Stimulated activated CD4-positive, alpha-beta T cell treated with anti-CD3 and anti-CD28 coated beads, Interleukin-12 subunit alpha, Interleukin-12 subunit beta, amount 100 ng/mL, for 48 hours (primary cell): ENCODE measurements at places on chromosomes 16 and 17.

GRCh38 chr17:36750316-36750885, 149.0 kb downstream of the MRM1 start:
- DNase-seq = no peak

DNA sequence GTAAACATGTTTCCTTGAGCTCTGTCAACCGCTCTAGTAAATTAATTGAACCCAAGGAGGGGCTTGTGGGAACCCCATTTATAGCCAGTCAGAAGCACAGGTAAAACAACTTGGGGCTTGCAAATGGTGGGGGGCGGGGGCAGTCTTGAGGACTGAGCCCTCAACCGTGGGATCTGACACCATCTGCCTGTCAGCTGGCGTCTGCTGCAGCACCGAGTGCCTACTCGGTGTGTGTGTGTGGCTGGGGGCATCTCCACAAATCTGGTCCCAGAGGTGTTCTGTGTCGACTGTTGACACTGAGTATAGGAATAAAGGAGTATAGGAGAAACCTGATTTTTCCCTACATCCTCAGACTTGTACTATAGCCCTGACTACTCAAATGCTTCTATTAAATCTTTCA, 20.6 kb downstream of the CREBBP start:
- DNase-seq = no peak

- no peak for DNase-seq
Observed at GRCh38 chr17:27379888-27380533, 76.2 kb upstream of the KSR1 start.

DNA sequence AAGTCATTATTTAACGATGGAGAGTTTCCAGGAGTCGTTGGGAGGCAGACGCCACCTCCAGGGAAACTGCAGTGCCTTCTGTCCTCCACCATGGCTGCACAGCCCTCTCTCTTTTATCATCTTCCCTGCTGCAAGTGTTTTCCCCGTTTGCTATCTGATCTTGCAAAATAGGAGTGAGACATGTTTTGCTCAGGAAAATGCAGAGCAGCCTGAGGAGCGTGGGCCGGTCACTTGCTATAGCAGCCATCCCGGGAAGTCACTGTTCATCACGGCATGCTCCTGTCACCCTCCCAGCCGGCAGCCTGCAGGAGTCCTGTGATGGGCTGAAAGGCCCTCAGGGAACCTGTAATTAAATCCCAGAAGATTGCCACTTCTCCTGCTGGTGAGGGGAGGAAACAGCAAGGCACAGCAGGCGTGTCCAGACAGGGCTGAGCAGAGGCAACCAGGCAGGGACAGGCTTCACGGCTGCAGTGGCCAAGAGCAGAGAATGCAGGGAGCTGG, 143.1 kb downstream of the GSG1L start:
- DNase-seq = no peak

DNA sequence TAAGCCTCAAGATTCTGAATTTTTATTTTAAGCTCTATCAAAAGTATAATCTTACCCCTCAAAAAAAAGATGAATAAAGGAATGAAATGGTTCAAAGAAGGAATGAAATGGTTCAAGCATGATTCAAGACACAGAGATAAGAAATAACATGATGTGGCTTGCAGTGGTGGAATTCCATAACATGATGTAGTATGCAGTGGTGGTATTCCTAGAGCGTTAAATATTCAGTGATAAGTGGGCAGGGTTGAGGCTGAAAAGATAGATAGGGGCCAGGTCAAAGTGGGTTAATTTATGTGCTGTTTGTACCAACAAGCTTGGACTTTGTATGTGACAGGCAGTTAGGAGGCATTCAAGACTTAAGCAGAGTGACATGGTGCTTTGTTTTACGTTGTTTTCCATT, 29.6 kb downstream of the TNRC6A start:
- no peak for DNase-seq

DNA sequence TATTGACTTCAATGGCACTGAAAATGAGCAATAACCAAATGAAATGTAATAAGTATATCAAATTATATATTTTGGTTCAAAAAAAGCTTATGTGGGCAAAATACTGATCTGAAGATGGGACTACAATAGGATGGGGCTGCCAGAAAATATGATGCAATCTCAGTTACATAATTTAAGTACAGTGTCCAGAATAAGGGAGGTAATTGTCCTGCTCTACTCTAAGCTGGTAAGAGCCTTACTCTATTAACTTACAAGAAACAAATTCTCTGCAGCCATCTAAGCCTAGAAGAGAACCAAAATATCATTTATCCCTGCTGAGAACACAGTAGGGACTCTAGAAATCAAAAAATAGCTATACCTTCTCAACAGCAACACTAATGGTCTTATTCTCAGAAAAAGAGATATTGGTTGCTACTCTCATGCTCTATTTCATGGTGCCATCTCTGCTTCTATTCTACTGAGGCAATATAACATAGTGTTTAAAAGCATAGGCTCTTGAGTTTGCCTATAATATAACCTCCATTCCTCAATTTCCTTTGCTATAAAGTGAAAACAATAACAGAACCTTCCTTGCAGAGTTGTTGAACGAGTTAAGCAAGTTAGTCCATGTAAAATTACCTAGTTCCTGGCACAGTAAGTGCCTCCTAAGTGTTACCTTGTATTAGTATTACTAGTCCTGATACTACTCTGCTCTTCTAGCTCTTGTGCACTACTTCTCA, 19.9 kb downstream of the NQO1 start:
- DNase-seq = no peak

GRCh38 chr17:6797718-6798351, 21.8 kb downstream of the FBXO39 start:
- DNase-seq = no peak

GRCh38 chr16:78961464-78961863, 639.1 kb downstream of the MAF start:
- no peak for DNase-seq

DNA sequence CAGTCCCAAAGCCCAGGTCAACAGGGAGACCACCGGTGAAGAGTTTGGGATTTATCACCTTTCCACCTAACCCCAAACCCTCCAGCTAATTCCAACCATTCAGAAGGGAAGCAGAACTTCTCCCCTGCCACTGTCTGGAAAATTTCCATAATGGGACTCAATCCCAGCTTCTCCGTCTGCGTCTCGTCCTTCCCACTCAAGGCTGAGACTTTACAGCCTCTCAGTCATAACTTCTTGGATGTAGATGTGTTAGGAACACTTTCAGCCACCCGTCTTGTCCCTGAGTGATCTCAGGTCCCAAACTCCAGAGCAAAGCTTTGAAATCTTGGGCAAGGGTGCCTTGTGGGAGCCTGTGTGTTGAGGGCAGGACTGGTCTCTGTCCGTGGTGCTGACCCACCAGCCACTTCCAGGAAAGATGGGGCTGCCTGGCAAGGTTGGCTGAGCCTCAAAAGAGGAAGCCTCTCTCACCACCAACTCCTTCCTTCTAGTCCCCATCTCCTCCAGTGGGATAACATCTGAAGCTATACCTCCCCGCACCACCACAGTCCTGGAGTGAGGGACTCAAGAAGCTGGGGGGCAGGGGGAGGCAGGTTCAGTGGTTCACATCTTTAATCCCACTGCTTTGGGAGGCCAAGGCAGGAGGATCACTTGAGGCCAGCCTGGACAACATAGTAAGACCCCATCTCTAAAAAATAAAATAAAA, 9.3 kb downstream of the GAS2L2 start:
- DNase-seq = no peak

GRCh38 chr17:63151941-63152523, 186.0 kb downstream of the TANC2 start:
- DNase-seq = no peak

- DNase-seq = peak; percentile 46
Observed at GRCh38 chr17:73998653-73999645, 204.5 kb upstream of the RPL38 start.

- no peak for DNase-seq
Observed at GRCh38 chr16:10936272-10936984, 5.8 kb downstream of the DEXI start.

- DNase-seq = no peak
Observed at GRCh38 chr16:47872225-47872624, 283.6 kb downstream of the ABCC12 start.

DNA sequence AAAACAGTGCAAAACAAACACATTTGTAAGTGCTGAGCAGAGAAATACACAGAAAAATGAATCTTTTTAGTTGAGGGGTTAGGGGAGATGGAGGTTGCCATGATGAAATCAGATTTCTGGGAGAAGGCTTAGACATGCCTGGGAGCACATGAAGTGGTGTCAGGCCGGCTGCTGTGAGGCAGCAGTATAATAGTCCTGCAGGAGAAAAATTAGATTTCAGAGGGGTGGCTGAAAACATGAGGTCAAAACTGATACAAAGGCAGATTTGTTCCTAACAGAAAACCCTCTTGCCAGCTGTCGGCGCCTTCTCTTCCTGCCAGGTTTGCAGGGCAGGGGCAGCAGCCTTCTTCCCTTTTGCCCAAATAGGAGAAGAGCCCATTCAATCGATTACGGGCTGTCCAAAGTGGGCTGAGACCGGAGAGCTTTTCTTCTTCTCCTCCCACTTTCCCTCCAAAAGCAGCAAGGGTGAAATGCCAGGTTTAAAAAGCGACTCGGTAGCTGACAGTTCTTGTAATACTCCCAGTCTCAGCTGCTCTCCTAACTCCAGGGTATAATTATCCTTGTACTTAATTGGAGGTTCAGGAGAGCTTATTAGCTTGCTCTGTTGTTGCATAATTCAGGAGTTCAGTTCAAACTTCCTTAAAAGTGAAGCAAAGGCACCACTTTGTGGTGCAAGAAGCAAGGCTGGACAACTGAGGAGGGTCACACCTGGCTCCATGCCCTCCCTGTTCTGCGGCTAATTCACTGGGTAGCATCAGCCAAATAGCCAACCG, 80.0 kb downstream of the PCTP start:
- DNase-seq = no peak

GRCh38 chr17:73492125-73492820, 152.0 kb downstream of the SDK2 start:
- DNase-seq = no peak

DNA sequence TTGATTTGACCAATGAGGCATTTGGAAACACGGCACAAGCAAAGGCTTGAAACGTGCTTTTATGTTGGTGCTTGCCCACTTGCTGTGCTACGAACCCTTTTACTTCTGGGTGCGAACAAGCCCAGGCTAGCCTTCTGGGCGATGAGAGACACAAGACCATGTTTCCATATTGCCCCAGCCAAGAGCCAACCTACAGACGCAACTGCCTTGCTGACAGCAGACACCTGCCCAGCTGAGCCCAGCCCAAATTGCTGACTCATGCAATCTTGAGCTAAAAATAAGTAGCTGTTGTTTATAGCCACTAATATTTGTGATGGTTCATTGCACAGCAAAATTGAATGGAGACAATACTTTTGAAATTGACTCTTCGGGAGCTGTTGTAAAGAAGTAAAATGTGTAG, 464.5 kb downstream of the WWOX start:
- no peak for DNase-seq

DNA sequence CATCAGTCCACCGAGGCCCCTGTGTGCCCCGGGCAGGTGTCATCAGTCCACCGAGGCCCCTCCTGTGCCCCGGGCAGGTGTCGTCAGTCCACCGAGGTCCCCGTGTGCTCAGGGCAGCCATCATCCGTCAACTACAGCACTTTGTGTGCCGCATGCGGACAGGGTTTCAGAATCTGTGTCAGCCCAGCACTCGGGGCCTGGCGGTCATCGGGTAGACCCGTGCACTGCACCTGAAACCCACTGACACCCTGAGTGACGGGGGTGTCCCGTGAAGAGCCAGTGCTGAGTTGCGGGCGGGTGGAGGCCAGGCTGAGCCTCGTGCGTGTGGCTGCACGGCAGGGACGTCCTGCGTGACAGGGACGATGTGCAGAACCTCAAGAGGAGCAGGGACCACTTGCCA, 38.4 kb downstream of the BAHCC1 start:
- DNase-seq = no peak

GRCh38 chr16:85501900-85502299, 111.2 kb upstream of the GSE1 start:
- no peak for DNase-seq

DNA sequence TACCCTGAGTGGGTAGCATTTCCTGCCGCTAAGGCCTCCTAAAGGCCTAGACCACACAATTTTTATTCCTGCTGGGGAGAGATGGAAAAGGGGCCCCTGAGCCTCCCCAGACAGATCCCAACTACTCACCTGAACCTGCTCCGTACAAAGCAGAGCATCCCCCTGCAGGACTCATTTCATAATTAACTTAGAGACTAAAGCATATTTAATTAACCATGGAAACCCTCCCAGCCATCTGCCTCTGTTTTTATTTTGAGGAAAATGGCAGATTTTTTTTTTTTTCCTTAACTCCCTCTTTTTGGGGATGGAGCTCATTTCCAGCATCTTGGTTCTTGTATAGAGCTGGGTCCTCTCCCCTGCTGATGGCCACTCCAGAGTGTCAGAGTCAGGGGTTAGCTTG, 96.5 kb upstream of the CRHR1 start:
- no peak for DNase-seq

GRCh38 chr16:83793179-83793578, 14.6 kb upstream of the HSBP1 start:
- no peak for DNase-seq

DNA sequence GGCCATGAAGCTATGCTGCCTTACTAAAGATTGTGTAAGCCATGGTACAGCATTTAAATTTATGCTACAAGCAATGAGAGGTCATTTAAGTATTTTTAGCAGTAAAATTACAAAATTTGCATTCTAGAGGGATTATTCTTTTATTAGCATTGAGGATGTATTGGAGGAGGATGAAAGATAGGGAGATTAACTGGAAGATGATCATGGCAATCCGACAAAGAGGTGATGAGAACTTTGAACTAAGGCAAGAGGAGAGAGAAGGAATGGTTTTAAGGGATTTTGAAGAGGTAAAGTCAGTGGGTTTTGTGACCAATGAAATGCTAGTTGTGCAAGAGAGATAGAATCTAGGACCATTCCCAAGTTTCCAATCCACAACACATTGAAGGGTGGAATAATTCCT, 129.9 kb downstream of the SNX11 start:
- no peak for DNase-seq

DNA sequence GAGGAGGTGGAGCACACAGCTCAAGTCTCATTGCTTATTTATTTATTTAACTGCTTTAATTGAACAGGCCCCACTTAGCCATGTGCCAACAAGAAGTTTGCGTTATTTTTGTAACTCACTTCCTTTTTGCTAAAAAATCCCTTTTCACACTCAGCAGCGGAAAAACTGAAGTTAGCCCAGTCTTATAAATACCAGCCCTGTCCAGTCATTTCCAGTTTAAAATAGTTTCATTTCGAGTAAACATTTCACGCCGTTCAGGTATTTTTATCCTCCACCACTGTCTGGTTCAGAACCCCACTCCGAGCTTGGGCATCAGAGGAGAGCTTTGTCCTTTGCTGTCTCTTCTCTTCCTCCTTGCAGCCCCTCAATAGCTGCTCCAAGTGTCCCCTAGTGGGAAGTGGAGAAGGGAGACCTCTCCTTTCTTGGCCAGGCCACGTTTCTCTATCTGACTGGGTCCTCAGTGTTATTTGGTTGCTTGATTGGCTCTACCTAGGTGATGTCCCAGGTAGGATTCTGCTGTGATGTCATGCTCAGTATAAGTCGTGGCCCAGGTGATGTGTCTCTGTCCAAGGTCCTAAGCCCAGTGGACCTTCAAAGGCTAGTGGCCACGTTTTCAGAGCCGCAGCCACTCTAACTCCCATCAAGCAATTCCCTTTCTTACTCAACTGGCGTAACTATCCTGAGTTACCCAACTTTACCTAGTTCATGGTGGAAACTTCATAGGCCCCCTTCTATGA, 53.0 kb upstream of the GAS7 start:
- DNase-seq = no peak

- no peak for DNase-seq
Observed at GRCh38 chr16:19490619-19491018, 31.3 kb downstream of the GDE1 start.
